ENCODE measurements at places on chromosomes 5 and 9.

DNA sequence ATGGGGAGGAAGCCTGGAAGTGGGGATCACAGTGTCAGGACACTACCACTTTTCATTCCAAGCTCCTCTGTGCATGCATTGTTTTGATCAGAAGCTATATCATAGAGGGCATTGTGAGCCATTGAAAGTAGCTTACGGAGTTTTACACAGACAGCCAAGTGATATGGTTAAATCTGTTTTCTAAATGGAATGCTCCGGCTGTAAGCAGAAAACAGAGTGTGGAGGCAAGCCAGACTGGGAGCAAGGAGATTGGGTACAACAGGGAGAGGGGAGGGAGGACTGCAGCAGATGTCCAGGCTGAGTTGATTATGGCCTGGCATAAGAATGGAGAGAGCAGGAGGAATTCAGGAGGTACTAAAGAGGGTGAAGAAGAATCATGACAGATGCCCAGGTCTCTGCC is 15.5 kb upstream of the SOWAHA start:
- DNase-seq: no peak

- DNase-seq: no peak
Measured at GRCh38 chr9:133173056-133173455, 9.3 kb upstream of the GBGT1 start.

DNA sequence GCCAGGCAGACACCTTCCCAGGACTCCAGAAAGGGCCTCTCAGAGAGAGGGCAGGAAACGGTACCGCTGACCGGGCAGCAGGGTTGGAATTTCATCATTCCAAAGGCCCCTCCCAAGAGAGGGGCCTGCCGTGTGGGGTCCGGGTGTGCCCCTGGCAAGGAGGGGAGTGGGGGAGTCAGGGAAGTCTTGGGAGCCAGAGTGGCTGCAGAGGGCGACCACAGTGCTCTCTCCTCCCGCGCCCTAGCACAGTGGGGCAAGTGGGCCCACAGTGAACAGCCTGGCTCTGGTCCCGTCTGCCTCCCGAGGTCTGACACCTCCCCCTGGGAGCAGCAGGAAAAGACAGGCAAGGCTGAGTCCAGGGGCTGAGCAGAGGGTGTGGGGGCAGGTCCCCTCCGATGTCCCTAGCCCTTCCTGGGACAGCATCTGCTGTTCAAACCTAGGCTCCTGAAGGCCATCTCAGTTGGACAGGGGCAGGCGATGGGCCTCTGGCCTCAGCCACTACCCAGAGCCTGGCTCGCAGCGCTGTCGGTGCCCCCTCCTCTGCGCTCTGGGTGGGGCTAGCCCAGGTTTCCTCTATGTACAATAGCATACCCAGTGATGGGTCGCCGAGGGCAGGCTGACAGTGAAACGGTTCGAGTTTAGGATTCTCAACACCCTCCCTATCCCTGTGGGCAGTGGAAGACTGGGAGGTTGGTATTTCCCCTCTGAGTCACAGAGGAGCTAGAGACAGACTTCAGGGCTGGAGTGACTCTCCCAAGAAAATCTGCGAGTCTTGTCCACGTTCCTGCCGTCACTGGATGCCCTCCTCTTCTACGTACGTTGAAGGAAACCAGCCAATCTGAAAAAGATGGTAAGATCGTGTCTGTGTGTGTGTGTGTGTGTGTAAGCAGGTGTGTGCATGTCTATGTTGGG is 25.4 kb upstream of the SARDH start:
- no peak for DNase-seq

DNA sequence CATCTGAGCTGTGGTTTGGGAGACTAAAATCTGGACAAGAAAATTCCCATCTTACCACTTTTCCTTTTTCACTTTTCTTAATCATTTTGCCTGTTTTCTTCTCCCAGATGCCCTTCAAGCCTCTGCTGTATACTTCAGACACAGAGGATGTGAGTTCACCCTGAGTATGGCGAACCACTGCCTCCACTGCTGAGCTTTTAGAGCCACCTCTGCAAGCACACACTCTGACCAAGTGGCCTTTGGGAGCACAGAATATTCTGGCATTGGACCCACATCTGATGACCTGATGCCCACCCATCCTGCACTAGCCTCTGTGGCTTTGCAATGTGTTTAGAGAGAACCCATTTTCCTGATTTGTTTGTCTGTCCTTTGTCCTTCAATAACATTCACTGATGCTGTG is 32.5 kb downstream of the TERT start:
- DNase-seq: no peak

Data from stimulated activated CD8-positive, alpha-beta memory T cell treated with anti-CD3 and anti-CD28 coated beads, Interleukin-12 subunit alpha, Interleukin-12 subunit beta, amount 100 ng/mL, for 4 hours (primary cell).